Stromal cell of bone marrow (primary cell): ENCODE measurements at places on chromosomes 3 and 15.

DNA sequence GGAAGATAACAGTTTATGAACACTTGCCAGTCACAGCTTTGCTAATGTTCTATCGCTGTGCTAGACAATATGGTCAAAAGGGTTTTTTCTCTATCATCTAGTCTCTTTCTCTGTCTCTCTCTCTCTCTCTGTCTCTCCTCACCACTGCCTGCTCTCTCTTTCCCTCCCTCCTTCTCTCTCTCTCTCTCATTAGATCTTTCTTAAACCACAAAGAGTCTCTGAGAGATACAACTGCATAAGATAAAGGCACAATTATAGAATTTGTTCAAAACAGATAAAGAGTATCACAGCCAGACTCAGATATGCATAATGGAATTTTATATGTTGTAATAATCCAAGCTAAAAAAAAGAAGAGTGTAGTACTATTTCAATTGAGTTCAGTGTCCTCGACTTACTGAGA is 258.4 kb downstream of the MECOM start:
- DNase-seq, result no peak

- DNase-seq, result no peak
These were observed 952.6 kb downstream of the AGBL1 start for GRCh38 chr15:87032295-87032694.

- no peak for DNase-seq
These were observed 95.1 kb downstream of the RPL39L start for GRCh38 chr3:187044206-187044605.

DNA sequence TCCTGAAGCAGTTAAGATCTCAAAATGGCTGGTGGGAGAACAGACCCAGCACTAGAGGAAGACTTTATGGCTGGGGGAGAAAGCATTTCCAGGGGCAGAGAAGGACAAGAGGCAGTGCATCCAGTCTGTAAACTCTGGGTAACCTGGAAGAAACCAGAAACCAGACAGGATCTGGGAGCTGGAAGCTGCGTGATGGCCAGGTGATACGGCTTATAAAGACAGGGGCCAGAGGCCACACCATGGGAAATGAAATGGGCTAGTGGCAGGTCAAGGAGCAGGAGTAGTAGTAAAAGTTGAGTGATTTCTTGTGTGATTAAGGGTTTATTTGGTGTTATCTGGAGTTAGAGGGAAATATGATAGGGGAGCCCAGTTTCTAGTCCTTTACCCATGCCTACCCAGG is 144.7 kb upstream of the ARRDC4 start:
- DNase-seq, result no peak

- DNase-seq, result no peak
These were observed 17.7 kb upstream of the PRR20G start for GRCh38 chr3:127305499-127306060.

DNA sequence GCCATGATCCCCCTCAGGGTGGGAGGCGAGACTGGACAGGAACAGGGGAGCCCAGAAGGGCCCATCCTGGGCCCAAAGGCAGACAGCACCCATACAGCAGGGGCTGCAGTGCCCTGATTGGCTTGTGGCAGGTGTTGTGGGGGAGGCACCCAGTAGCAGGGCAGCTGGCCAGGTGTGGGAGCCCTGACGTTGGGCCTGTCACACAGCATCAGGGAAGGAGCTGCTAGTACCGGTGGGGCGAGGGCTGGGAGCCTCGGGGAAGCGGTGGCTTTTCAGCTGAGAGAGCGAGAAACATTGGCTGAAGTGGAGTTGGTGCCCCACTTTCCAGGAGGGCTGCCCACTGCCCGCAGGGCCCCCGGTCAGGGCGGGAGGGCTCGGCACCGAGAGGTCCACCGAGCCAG is 19.7 kb upstream of the CYP11A1 start:
- DNase-seq, result no peak

DNA sequence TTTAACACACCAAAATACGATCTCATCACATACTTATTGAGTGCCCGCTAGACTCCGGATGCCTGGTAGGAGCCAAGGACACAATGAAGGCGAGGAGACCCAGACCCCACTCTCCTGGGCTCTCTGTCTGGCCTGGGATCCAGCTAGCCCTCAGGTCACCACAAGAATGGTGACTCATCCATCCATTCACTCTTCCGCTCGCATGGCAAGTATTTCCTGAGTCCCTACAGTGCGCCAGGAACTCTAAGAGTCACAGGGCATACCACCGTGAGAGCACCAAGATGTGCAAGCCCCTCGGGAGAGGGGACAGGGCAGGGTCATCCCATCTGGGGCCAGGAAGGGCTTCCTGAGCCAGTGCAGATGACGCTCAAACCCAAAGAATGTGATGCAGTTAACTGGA is 101.6 kb upstream of the PRR20G start:
- DNase-seq, result no peak

GRCh38 chr15:62656071-62656470 is 386.5 kb upstream of the TPM1 start:
- no peak for DNase-seq

DNA sequence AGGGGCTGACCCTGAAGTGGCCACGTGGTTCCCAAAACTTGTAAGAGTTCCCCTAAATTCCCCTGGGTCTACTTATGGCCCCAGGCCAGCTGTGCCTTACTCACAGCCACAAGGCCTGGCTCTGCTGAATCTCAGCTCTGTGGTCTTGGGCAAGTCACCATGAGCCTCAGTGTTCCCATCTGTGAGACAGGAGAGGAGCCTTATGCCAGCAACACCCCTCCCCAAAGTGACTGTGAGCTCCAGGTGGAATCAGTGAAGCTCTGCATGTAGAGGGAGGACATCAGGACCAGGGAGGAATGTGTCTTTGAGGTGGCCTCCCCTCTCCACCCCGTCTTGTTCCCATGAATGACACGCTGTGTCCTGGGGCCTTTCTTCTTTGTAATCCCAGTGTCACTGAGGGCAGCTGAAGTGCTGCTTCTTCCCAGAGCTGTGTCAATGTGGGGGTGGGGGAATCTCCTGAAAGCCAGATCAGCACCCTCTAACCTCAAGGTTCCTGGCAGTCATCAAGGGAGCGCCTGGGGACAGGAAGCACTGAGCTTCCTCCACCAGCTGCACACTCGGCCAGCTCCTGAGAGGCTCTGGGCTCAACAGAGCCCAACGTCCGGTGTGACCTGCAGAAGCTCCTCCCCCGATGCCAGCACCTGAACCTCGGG is 258.9 kb downstream of the UACA start:
- peak; percentile 80 for DNase-seq

- no peak for DNase-seq
These were observed 68.6 kb downstream of the SLC6A6 start for GRCh38 chr3:14471016-14471415.

- DNase-seq, result no peak
These were observed 70.4 kb downstream of the ADAMTS7 start for GRCh38 chr15:78740904-78741274.

DNA sequence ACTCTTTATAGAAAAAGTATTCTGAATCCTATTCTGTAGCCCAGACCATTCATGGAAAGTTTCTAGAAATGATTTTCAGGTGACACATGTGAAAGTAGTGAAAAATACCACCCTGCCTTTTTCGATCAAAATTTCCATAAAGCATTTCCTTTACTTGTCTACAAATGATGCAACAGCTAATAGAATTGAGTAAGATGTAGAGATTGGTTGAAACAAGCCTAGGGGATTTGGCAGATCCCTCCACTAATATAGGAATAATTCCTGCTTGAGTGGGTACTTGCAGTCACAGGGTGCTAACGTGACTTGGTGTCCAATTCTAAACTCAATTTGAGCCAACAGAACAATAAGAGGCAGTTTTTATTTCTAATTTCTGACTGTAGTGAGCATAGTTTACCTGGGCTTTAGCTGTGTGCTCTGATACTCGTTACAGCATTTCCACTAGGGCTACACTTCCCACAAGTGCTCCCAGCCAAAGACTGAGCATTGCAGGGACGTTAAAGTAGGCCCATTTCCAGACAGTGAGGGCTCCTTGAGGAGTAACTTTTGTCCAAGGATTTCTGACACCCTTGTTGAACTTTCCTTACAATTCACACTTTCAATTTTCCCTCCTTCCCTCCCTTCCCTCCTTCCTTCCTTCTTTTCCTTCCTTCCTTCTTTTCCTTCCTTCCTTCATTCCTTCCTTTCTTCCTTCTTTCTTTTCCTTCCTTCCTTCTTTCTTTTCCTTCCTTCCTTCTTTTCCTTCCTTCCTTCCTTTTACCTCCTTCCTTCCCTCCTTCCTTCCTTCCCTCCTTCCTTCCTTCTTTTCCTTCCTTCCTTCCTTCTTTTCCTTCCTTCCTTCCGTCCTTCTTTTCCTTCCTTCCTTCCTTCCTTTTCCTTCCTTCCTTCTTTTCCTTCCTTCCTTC is 53.9 kb upstream of the TP63 start:
- no peak for DNase-seq

DNA sequence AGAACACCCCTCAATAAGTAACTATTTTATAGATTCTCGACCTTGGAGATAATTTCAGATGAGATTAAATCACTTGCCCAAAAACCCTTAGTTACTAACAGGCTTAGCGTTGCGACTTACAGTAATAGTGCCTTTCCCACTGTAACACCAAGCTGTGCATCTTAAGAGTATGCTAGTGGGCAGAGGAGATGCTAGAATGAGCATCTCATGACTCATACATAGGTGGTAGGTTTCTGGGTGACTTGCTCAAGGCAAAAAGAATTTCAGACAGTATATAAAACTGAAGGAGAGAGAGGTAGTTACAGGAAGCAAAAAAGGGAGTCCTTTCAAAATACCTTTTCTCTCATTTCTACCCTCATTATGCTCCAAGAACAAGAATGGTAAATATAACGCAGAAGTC is 3.9 kb downstream of the KATNBL1 start:
- no peak for DNase-seq

- DNase-seq, result no peak
These were observed 10.3 kb downstream of the TRAK1 start for GRCh38 chr3:42101481-42101880.

- no peak for DNase-seq
These were observed 188.9 kb downstream of the CACNA2D3 start for GRCh38 chr3:54311211-54311747.

DNA sequence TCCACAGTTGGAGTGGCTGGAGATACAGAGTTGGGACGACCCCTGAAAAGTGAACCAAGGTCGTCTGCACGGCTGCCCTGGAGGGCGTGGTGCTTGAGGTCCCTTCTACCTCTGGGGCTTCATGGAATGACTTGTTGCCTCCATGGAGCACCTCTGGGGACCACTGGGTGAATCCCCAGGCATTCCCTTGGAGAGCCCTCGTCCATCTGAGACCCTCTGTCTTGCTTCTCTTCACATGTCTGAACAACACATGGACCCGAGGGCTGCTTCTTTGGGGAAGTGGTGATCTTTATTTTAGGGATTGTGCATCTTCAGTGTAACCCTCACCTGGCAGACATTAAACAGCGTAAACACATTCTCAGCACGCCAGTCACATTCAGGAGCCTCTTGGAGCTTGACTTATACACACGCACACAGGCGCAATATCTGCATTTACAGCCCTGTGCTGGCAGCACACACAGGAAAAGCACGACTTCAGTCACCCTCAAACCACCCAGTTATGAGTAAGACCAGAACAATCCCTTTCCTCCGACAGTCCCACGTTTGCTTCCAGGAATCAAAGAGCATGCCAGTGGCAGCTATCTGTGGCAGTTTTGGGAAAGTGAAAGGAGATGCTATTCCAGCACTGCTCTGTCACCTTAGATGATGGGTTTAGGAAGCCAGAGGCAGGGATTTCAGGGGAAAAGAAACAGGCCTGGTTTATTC is 12.6 kb downstream of the FAM107A start:
- peak; percentile 40 for DNase-seq

GRCh38 chr3:172159962-172160538 is 120.7 kb downstream of the FNDC3B start:
- peak; percentile 63 for DNase-seq

DNA sequence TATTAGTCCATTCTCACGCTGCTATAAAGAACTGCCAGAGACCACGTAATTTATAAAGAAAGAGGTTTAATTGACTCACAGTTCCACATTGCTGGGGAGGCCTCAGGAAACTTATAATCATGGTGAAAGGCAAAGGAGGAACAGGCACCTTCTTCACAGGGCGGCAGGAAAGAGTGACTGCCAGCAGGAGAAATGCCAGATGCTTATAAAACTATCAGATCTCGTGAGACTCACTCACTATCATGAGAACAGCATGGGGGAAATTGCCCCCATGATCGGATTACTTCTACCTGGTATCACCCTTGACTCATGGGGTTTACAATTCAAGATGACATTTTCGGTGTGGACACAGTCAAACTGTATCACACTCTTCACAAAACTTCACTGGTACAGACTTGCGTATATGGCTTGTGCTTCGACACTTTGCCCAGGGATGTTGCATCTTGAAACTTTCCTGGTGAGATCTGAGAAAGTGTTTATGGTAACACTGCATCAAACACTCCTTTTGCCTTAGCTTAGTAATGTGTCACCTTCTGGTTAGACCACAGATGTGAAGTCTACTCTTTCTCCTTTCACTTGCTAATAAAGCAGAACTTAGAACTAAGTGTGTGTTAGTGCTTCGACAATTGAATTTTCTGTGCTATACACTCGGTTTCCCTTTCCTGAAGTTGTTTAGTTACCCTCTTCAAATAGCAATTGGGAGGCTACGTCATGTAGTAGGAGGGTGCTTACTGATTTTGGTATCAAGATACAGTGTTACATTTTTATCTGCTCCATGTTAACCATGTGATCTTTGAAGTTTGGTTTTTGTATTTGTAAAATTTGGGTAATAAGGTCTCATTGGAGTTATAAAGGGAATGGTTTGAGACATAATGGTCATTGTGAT is 185.7 kb downstream of the LPP start:
- DNase-seq, result no peak

- DNase-seq, result peak; percentile 58
These were observed 97.2 kb downstream of the FAM43A start for GRCh38 chr3:194782698-194783404.

DNA sequence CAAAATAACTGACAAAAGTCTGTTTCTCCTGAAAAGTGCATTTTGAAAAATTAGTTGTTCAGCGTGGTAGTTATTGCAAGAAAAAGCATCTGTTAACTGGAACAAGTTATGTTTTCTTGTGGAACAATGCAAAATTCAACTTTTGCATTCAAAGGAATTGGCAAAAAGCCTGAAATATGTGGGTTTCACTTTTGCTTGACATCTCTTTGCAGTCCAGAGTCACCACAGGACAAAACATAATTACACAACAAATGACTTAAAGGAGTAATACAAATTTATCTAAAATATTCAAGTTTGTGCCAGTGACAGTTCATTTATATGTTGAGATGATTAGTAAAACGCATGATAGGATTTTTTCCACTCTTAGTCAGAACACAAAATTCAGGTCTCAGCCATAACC is 96.3 kb upstream of the P2RY1 start:
- DNase-seq, result peak; percentile 19

DNA sequence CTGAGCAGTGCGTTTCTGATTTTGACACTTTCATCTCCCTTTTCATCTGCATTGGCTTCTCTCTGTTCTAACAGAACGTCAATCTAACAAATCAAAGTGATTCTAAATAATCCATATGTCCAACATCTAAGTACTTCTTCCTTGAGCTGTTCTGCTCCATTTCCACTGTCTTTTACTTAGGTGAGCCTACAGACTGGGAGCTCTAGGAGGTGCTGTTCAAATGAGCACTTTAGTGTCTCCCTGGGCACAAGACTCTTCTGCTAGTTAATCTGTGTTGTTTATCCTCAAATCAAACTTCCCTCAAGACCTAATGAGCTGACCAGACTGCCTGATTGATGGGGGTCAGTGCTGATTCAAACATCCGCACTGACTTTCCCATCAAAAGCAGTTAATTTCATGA is 408.1 kb downstream of the WDR72 start:
- no peak for DNase-seq

- no peak for DNase-seq
These were observed 5.7 kb downstream of the NME9 start for GRCh38 chr3:138323971-138324370.
